ENCODE measurements at places on chromosomes 1 and 21.
A peak's percentile ranks its signal among the peaks of the same experiment; 100 is the strongest.

- DNase-seq = no peak
Observed at GRCh38 chr1:171134204-171134923, 43.7 kb downstream of the FMO3 start.

DNA sequence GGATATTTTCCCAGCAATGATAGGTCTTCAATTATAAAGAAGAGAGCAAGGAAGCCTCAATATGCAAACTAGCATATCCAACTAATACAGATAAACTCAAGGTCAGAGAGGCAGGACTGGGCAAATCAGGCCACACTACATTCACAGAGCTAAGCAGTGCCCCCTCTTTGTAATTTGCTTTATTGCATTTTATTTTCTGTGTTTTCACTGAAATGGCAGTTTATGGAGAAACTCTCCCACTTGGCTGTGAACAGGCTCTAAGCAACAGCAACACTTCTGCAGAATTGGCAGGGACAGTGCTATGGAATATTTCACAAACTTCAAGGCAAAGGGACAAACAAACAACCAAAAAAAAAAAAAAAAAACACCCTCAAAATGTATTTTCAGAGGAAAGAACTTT, 93.4 kb upstream of the SOD1 start:
- DNase-seq = peak; percentile 19

DNA sequence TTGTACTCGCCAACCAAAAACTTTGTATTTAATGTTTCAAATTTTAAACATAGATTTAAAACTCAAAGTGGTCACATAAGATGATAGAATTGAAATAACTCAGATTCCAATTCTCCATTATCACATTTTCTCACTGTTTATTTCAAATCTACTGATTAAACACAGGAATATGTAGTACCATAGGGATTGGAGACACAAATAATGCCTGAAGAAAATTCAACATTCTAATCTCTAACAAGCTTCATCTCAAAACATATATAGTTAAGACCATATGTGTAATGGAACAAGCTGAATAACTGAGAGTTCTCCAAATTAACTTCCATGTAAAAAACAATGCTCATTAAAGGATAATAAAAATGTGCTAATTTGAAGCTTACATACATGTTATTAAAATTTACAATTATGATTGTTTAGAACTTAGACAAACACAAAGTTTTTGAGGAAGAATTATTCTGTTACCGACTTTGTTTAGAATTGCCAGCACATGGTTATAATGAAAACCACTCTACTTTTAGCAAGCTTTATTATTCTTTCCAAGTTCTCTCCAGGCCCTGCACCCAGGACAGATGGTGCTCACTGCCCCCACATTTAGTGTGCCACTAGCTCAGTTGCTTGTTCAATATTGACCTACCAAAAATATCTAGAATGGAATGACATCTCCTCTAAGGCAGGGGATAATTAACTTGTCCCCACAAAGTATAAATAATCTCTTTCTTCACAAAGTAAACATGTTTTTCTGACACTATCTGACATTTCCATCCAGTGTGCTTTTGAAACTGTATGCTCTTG, 467.2 kb downstream of the TTLL7 start:
- DNase-seq = peak; percentile 41

- no peak for DNase-seq
Observed at GRCh38 chr1:36816348-36816747, 218.0 kb downstream of the GRIK3 start.

DNA sequence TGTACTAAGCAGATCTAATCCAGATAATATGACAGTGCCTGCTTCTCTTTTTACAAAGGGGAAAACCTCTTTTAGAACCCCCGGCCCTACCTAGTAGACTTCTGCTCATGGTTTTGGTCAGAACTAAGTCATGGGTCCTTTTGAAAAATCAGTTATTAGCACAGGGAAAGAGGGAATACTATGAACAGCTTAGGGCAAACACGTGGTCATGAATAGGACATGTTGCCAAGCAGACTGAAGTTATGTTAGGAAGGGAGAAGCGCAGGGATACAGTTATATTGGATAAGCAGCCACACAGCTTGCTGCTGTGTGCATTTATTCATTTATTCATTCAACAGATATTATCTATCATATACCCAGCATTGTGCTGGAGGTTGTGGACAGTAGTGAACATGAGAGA, 25.3 kb upstream of the IGSF3 start:
- no peak for DNase-seq

DNA sequence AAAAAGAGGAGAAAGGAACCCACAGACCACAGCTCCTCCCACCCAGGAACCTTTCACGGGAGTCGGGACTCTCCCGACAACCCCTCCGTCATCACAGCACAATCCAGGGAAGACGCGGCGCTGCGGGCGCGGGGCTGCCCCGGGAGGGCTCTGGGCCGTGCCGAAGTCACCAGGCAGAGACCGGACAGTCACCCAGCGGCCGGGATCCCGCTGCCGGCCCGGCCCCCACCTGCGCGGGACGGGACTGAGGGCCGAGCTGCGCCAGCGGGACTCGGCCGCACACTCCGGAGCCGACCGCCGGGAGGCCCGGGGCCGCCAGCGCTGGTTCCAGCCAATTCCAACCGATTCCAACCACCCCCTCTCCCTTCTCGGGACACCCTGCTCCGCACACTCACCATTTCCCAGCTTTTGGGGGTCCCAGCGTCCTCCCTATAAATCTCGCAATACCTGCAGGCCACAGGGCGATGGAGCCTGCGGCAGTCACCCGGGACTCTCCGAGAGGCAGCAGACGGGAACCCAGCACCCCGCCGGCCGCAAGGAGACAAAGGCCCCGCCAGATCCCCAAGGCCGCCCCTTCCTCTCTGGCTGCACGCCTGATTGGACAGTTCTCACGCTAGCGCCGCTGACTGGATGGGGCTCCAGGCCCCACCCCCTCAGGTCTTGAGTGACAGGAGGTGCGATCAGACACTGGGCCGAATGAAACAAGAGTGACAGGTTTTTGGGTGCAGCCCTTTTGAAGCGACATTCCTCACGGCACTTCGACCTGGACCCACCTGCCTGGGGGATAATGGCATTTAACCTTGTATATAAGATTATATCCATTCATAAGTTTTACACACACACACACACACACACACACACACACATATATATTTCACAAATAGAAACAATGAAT, at the start of gene ZNF695:
Gene ZNF695 (minus strand): TSS at position 547 of the 895 bp plus-strand sequence. CDS start 149 bp downstream, at position 398.
- peak; percentile 98 for DNase-seq

- DNase-seq = no peak
Observed at GRCh38 chr1:179793281-179793680, 50.2 kb downstream of the FAM163A start.

GRCh38 chr1:205325334-205325884, 3.9 kb upstream of the NUAK2 start:
- peak; percentile 90 for DNase-seq

DNA sequence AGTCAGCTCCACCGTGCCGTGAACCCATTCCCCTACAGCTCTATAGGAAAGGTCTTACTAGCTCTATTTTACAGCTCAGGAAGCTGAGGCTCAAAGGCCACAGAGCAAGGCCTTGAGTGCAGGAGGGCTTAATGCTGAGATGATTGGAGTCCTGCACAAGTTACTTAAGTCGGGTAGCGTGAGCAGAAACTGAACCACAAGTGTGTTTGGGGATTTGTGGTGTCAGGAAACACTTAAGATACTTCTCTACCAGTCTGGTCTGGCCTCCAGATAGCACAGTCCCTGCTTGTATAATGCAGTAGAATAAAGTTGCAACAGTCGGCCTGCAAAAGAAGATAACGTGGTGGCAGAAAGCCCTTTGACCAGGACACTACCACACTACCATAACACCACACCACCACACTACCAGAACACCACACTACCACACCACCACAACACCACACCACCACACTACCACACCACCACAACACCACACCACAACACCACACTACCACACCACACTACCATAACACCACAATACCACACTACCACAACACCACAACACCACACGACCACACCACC, 118.1 kb downstream of the SPSB1 start:
- no peak for DNase-seq

DNA sequence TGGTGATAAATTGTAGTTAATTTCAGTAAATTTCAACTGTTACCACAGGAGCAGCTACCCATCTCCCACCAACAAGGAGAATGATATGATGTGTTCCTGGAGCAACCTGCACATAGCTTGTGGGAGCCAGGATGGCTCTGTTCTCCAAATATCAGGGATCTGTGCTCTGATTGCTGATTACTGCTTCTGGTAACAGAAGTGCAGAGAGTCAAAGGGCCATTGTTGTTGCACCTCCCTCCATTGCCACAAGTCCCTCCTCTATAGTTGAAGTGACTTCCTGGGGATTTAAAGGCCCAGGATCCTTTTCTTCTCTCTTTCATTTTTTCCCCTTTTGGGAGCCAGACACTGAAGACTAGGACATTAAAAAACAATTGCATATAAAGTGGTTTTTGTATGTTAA, 51.6 kb upstream of the HPDL start:
- DNase-seq = no peak

DNA sequence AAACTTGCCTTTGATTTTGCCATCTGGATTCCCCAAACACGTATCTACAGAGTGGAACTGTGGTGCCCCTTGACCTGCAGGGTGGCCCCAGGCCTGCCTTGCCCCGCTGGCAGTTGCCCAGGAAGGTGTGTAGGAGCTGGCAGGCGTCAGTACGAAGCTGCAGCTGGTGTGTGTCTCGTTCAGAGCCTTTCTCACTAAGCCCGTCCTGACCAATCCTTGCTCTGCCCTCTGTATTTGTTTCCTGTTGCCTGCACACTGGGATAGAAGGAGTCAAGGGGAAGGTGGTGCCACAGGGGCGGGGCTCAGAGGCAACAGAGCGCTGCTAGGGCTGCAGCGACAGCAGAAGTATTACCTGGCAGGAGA, 5.2 kb upstream of the VSIG8 start:
- peak; percentile 45 for DNase-seq

- DNase-seq = no peak
Observed at GRCh38 chr1:167357305-167357704, 136.6 kb downstream of the POU2F1 start.

DNA sequence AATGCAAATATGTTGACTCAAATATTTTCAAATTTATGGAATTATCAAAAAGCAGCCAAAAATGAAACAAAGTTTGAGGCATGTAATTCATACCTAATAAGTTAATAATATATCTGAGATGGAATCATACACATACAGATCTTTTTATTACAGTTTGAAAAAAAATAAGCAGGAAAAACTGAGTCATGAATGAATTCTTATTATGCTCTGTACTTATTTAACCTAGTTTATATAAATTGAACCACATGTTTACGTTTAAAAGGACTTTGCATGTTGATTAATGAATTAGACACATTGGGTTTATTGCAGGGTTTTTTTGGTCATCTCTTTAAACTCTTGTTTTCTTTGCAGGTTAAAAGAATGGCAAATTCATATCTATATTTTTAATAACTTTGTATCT, 40.9 kb downstream of the CMPK1 start:
- no peak for DNase-seq

DNA sequence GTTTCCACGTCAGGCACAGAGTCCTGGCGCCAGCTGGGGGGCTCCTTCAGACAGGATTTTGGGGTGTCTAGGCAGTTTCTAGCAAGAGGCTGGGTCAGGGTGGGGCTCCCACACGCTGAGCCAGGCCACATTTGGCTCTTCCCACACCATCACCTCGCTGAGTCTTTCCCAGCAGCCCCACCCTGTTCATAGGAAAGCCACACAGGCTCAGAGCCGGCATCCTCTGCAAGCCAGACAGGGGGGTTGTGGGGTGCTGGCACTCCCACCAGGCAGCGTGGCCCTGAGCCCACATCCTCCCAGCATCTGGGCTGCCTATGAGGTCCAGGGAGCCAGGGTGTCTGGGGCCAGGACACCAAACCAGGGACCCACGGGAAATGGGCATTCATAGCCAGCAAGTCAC, 2.8 kb upstream of the GPR153 start:
- no peak for DNase-seq

- DNase-seq = no peak
Observed at GRCh38 chr1:156581661-156582387, 2.3 kb downstream of the TTC24 start.

GRCh38 chr1:33609739-33610138, 137.3 kb downstream of the ZSCAN20 start:
- no peak for DNase-seq

- DNase-seq = no peak
Observed at GRCh38 chr1:14057640-14058039, 357.7 kb downstream of the PRDM2 start.

GRCh38 chr21:45873418-45873817, 108.2 kb upstream of the COL6A1 start:
- no peak for DNase-seq

- DNase-seq = peak; percentile 47
Observed at GRCh38 chr1:1200876-1201810, 5.2 kb downstream of the TNFRSF18 start.

GRCh38 chr1:46379996-46380395, 14.1 kb upstream of the FAAH start:
- no peak for DNase-seq

DNA sequence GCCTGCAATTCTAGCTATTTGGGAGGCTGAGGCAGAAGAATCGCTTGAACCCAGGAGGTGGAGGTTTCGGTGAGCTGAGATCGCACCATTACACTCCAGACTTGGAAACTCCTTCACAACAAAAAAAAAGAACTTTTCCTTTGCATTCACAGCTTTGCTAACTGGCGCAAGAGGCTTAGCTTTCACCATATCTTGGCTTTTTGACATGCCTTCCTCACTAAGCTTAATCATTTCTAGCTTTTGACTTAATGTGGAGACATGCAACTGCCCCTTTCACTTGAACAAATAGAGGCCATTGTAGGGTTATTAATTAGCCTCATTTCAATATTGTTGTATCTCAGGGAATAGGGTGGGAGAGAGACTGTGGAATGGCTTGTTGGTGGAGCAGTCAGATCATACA, 8.7 kb downstream of the KPNA6 start:
- no peak for DNase-seq

DNA sequence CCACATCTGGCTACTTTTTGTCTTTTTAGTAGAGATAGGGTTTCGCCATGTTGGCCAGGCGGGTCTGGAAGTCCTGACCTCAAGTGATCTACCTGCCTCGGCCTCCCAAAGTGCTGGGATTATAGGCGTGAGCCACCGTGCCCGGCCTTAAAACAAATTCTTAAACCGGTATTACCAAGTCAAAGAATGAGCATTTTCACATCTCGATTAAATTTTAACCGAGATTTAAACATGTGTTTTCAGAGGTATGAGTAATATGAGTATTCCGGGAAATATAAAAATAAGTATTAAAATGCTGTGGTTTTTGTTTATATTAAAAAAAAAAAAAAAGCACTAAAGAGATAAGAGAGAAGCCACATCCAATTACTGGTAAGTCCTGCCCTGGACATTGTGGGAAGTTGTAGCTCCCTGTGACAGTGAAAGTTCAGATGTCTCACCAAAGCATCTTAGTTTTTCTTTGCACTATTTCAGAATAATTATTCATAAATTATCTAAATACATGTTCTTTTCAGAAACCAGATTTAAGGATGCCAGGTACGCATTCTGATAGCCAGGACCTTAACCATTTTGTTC, 24.9 kb downstream of the ZNF281 start:
- no peak for DNase-seq

GRCh38 chr1:118890851-118891384, 97.2 kb downstream of the TBX15 start:
- DNase-seq = no peak

DNA sequence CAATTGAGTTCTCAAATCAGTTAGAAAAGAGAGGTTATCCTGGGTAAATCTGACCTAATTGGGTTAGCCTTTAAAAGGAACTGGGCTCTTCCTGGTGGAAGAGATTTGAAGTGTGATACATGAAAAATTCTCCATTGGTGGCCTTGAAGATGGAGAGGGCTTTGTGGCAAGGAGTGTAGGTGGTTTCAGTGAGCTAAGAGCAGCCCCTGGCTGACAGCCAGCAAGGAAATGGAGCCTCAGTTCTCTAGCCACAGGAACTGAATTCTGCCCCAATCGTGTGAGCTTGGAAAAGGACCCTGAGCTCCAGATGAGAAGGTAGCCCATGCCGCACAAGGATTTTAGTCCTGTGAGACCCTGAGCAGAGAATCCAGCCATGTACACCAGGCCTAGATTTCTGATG, 12.7 kb upstream of the HYI start:
- DNase-seq = no peak

Data from eye (tissue), 1 donor.